GM23338 (cell line): ENCODE measurements at places on chromosomes 16 and 17.

DNA sequence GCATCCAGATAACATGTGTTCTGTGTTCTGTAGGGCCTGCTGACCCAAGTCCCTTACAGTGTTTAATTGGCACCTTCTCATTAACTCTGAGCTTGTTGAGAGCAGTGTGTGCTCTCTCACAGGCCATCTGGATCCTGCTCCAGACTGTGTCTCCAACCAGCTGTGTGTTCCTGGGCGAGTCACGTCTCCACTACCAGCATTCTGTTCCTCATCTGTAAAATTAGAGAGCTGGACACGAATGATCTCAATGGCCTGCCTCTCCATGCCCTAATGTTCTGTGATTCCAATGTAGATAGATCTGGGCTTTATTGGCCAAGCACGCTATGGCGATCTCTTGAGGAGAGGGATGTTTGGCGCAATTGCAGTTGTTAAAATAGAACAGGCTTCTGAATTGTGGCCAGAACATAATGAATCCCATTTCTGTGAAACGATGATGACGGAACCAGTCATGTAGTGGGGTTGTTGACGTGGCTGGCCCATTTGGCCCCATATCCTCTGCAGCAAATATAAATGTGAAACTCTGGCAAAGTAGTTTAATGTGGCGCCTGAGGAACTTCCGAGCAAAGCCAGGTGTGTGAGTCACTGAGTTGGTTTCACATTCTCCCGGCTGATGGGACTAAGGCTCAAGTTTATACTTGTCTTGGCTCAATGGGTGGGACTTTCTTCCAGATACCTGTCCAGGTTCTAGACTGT is 22.2 kb downstream of the TBX4 start:
- H3K4me3 ChIP-seq = no peak overlapping the region
- no peak for DNase-seq
- 0 out of 2 replicates have a peak, but pooled peaks cover 4% of the 10 kb centered on the region for H3K4me1 ChIP-seq
- peaks cover 9% of the 10 kb centered on the region; the same call in 1 of the 2 replicates for H3K27me3 ChIP-seq

- no peak overlapping the region for H3K27ac ChIP-seq
- H3K27me3 ChIP-seq = no peaks in the 10 kb centered on the region
- no peak for DNase-seq
- no peaks in the 10 kb centered on the region for H3K4me1 ChIP-seq
Measured at GRCh38 chr16:86661706-86662105, 83.4 kb downstream of the FOXL1 start.

DNA sequence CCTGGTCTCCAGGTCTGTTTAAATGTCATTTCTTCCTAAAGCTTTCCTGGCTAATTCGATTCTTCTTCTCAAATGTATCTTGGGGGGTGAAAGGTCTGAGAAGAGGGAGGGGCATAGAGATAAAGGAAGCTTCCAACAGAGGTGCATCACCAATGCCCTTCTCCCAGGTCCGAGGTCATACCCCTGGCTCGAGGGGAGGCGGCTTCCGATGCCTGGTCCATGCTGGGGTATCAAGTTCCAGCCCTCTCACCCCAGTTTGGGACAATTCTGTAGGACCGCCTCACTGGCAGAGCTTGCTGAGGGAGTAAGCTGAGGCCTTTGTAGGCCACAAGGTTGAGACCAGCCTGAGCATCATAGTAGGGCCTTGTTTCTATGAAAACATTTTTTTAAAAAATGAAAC is 10.3 kb upstream of the CEP20 start:
- no peak for DNase-seq
- H3K27me3 ChIP-seq = no peaks in the 10 kb centered on the region
- no peak overlapping the region for H3K27ac ChIP-seq
- no peaks in the 10 kb centered on the region for H3K36me3 ChIP-seq
- no peaks in the 10 kb centered on the region for H3K4me1 ChIP-seq

DNA sequence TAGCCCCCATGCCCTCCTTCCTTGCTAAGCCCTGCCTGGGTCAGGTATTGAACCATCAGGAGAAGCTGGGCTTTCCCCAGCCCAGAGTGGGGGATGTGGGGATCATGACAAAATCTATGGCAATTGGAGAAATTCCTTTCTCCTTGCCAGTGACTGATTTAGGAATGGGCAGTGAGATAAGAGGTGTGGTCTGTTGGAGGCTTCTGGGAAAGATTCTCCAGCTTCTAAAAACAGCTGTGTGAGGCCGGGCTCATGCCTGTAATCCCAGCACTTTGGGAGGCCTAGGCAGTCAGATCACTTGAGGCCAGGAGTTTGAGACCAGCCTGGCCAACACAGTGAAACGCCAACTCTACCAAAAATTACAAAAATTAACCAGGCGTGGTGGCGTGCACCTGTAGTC is 69.1 kb downstream of the SRCIN1 start:
- H3K27me3 ChIP-seq = no peaks in the 10 kb centered on the region
- no peak overlapping the region for H3K4me3 ChIP-seq
- no peak for DNase-seq
- H3K36me3 ChIP-seq = no peaks in the 10 kb centered on the region
- H3K4me1 ChIP-seq = peaks cover 24% of the 10 kb centered on the region

- H3K36me3 ChIP-seq = no peaks in the 10 kb centered on the region
- no peak overlapping the region for H3K4me3 ChIP-seq
- H3K27me3 ChIP-seq = no peaks in the 10 kb centered on the region
- peaks cover 26% of the 10 kb centered on the region for H3K4me1 ChIP-seq
- no peak overlapping the region for H3K27ac ChIP-seq
- DNase-seq = no peak
Measured at GRCh38 chr17:42058063-42058462, 7.7 kb upstream of the C17orf113 start.

DNA sequence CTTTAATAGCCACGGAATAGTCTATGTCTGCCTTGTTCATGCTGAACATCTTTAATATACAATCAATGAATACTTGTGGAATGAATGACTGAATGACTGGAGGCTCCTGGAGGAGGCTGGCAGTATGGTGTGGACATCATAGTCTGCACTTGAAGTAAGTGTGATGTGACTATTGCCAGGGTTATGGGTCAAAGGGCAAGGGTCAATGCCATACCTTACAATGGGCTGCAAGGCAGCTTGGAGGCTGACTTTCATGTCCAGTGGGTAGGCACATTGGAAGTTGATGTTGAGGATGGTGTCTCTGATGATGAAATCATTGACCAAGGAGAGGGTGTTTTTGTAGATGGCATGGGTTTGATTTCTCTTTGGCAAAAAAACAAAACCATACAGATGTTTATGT is 7.9 kb downstream of the GP2 start:
- no peak for DNase-seq
- no peak overlapping the region for H3K4me3 ChIP-seq
- no peaks in the 10 kb centered on the region for H3K4me1 ChIP-seq
- no peak overlapping the region for H3K27ac ChIP-seq
- no peaks in the 10 kb centered on the region for H3K36me3 ChIP-seq
- no peaks in the 10 kb centered on the region for H3K27me3 ChIP-seq

GRCh38 chr17:75693500-75694481 is 26.7 kb downstream of the SAP30BP start:
- no peak overlapping the region for H3K27ac ChIP-seq
- no peaks in the 10 kb centered on the region for H3K4me1 ChIP-seq
- H3K36me3 ChIP-seq = no peaks in the 10 kb centered on the region; the same call in 1 of the 2 replicates
- peak; percentile 15 for DNase-seq
- no peaks in the 10 kb centered on the region for H3K27me3 ChIP-seq
